Gastroesophageal sphincter (tissue), 4 donors: ENCODE measurements at places on chromosomes 3 and 15. TPM values are rescaled to one million over a fixed set of nuclear protein-coding genes. Genes with fewer than 3 reads are reported as not detected.

The CDHR4 gene
- not detected for total RNA-seq

- no peak for ATAC-seq
Observed at GRCh38 chr15:32910839-32911238, 193.0 kb downstream of the GREM1 start.

The CEP19 gene
- total RNA-seq, result 4.9 TPM

- no peak for ATAC-seq
Observed at GRCh38 chr3:49940667-49941249, 808 bp downstream of the RBM6 start.

GRCh38 chr15:53759411-53759931 lies at the start of gene WDR72:
Gene WDR72 (minus strand): TSS chr15:53759663. CDS start chr15:53733149, 26,514 bp downstream.
- no peak for ATAC-seq

- no peak for ATAC-seq
Observed at GRCh38 chr15:64894395-64895056, 17.2 kb upstream of the ANKDD1A start.

The FEZF2 gene
- not detected for total RNA-seq

DNA sequence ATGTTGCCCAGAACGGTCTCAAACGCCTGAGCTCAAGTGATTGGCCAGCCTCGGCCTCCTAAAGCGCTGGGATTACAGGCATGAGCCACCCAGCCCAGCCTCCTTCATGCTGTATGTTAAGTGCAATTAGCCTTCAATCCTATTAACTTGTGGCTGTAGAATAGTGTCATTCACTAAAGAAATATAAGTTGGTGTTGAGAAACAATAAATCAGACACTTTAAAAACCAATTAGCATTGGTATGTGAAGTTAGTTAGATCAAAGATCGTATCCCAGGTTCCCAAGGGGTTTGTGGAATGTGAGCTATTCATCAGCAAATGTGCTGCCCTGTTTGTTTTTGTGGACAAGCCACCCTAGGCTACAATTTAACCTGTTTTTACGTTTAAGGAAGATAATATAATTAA lies 11.0 kb upstream of the PIK3CB start:
- no peak for ATAC-seq

DNA sequence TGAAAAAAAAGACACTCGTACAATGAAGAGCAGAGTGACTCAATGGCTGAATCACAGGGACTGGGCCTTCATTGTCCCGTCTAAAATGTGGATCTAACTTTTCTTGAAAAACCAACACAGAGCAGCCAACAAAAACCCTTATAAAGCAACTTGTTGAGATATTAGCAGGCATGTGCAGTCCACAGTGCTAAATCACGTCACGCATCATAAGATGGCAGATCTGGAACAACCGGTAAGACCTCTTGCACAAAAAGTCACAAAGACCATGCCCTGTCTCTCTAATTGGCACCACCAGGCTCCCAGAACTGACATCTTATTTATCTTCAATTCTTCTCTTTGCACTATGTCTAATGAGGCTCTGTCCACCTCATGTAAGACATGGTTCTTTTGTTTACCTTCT lies 177.0 kb downstream of the MAGI1 start:
- no peak for ATAC-seq

The MAPK6 gene
- 22.5 TPM for total RNA-seq

DNA sequence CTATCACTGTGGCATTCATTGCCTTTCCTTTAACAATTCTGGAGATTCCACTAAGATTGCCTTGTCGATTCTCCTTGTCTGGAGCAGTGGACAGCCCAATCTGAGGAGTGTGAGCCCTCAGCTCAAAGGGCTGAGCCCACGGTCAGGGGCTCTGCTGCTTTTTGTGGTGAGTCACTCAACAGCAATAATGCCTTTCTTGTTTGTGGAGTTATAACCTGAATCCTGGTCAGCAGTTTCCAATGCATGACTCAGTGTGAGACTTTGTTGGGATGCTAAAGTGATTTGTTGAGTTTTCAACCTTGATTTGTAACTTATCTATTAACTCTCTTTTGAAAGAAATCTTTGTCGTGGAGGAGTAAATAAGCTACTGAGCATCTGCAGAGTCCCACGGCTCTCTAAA lies 183.5 kb downstream of the TJP1 start:
- ATAC-seq, result no peak

GRCh38 chr15:56254265-56254664 lies 10.6 kb upstream of the RFX7 start:
- ATAC-seq, result no peak

- ATAC-seq, result no peak
Observed at GRCh38 chr3:112568642-112569041, 6.8 kb downstream of the SLC35A5 start.

GRCh38 chr3:25547943-25548674 lies 116.6 kb downstream of the TOP2B start:
- no peak for ATAC-seq

- no peak for ATAC-seq
Observed at GRCh38 chr3:58518291-58518789, 18.6 kb downstream of the ACOX2 start.

GRCh38 chr3:70310809-70311208 lies 1.6 kb downstream of the MDFIC2 start:
- ATAC-seq, result no peak

The RAB6B gene
- 11.6 TPM for total RNA-seq

DNA sequence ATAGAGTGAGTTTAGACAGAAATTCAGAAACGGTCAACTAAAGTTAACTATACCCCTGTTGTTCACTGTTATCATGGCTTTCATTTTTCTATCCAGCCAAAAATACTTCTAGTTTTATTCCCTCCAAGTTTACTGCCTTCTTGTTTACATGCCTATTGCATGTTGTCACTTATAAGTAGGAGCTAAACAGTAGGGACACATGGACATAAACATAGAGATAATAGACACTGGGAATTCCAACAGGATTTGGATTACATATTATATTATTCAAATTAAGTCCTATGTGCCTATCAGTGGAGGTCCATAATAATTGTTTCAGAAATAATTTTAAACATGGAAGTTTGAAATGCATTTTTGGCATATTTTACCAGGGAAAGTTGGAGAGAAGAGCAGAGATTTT lies 269.1 kb upstream of the ZNF717 start:
- no peak for ATAC-seq

GRCh38 chr3:71710906-71711494 lies 14.2 kb downstream of the EIF4E3 start:
- peak; percentile 60 for ATAC-seq

DNA sequence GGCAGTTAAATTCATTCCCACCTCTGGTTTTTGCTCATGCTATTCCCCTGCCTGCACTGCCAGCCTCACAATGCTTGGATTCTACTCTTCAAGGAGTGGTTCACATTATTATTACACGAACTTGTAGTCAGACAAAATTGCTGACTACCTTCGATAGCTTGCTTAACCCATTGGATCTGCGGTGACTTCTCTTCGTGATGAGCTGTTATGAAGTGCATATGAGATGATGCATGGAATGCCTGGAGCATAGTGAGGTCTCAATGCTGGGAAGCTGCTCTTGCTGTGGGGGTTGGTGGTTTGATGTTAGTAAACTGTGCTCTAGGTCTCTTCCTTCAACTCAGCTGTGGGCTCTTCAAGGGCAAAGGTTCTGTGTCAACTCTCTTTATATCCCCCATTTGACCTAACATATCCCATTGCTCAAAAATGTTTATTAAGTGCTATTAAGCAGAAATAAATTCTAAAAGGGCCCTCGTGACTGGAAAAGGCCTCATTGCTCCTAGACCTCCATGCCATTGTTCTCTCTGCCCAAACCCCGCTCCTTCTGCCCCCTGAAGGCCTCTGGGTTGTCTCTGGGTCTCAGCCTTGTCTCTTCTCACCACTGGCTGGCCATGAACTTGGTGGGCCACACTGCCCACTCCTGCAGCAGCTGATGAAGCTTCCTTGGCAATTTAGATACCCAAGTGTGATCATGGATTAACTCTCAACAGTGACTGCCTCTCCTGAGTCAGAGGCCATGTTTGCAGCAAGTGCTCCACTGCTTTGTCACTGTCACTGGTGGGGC lies 4.5 kb upstream of the SLCO2A1 start:
- ATAC-seq, result no peak

DNA sequence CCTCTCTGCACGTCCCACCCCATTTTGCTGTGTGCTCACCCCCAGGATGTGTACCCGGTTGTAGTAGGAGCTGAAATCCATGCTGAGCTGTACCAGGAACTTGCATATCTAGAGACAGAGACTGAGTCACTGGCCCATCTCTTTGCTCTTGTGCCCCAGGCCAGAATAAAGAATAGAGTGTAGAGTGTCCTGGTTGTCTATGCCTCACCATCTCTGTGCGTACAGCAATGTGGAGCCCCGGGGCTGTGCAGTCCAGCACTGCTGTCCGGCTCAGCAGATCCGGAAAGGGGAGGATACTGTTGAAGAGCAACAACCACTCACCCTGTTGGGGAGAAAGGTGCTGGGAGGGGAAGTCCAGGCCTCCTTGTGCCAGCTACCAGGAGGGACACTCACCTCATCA lies 2.6 kb downstream of the DALRD3 start:
- ATAC-seq, result no peak

DNA sequence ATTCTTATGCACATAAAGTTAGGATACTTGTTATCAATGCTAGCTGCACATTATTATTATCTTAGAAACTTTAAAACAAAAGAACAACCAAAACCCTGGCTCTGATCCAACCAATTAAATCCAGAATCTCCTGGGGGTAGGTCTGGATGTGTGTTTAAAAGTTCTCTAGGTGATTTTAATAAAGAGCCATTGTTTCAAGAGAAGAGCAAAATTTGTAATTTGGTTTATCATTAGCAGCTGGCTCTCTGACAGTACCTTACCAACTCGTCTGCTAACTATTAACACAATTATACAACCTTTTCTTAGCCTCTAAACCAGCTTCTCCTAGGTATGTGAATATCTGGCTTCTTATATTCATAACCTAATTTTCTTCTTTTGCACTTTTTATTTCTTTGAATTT lies 68.9 kb downstream of the IFT80 start:
- no peak for ATAC-seq

The GOLGA8T gene
- not detected for total RNA-seq

GRCh38 chr3:188533172-188533571 lies 379.2 kb downstream of the LPP start:
- no peak for ATAC-seq

GRCh38 chr15:81375461-81375860 lies 1.4 kb upstream of the TMC3 start:
- no peak for ATAC-seq

- peak; percentile 65 for ATAC-seq
Observed at GRCh38 chr3:143266511-143266910, 146.9 kb downstream of the CHST2 start.

The CHP1 gene
- total RNA-seq, result 102 TPM

DNA sequence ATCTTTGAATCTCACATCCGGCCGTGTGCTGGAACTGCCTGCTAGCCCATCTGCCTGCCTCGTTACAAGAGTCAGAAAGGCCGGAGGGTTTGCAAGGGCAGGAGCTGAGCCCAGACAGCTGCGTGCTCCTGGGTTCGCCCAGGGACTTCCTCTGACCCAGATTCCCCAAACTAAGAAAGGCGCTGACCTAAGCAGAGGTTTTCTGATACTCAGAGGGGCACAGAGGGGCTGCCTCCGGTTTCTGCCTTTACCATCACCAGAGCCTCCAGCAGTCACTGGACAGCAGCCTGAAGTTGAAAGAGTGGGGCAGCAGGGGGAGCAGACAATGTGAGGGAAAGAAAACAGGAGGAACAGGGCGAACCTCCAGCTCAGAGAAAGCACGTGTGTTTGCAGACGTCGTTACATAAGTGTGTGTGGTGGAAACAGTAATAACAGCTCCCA lies 33.4 kb upstream of the RAD18 start:
- peak; percentile 82 for ATAC-seq

The AGBL1 gene
- total RNA-seq, result 0.12 TPM

The UBE2Q2 gene
- total RNA-seq, result 92.2 TPM

The XCR1 gene
- total RNA-seq, result 0.07 TPM

DNA sequence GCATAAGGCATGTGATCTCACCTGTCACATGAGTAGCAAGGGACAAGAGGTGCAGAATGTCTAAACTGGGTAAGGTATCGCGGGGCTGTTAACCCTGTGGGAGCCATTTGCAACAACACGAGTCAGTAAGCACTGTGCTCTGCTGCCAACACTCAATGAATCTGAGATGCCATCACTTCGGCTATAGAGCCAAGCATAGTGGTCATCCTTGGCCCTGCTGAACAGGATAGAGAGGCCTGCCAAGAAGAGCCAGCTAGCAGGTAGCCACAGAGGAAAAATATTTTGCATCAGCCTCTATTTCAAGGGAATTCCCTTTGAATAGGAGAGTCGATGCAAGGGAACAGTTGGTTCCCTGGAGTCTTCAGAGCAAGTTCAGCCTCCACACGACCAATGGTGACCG lies 137.8 kb downstream of the NTRK3 start:
- no peak for ATAC-seq

The LTK gene
- total RNA-seq, result 0.54 TPM

The MITF gene
- total RNA-seq, result 79.0 TPM

The ARPP19 gene
- 213 TPM for total RNA-seq

GRCh38 chr3:178686826-178687225 lies 150.6 kb downstream of the KCNMB2 start:
- no peak for ATAC-seq

GRCh38 chr15:74884428-74885223 lies 5.2 kb upstream of the MPI start:
- ATAC-seq, result no peak

The LRTM1 gene
- total RNA-seq, result not detected
